ENCODE measurements at places on chromosomes 2 and 18. TPM values are rescaled to one million over a fixed set of nuclear protein-coding genes. Genes with fewer than 3 reads are reported as not detected.

DNA sequence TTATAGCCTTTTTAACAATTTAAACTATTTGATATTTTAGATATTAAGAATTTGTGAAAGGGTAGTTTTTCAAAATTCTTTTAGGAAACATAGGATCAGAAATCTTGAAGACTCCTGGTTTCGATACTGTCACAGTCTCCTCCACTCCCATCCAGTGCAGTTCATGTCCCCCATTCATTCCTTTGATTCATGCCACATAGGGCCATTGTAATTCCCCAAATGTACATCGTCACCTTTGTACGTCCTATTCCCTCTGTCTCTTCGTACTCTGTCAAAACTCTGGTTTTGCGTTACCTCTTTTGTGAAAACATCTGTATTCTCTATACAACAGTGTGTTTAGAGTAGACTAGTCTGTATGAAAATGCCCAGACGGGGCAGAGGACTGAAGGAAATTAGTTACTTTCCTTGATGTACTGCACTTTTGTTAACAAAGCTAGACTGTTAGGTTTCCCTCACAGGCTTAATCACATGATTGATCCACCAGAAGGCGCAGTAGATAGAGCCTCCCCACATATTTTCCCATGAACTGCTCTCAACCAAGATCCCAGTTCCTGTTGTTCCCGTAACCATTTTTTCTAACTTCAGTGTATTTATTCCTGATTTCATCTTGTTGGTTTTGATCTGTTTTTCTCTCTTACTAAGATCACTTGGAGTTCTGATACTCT lies 2.5 kb downstream of the MRPL35 start:
- no peak for DNase-seq

- no peak for DNase-seq
These were observed 891 bp upstream of the FTCDNL1 start for GRCh38 chr2:199851883-199852282.

GRCh38 chr18:13437034-13437433 lies 218.5 kb downstream of the LDLRAD4 start:
- no peak for DNase-seq

GRCh38 chr18:33694593-33694992 lies 116.6 kb downstream of the ASXL3 start:
- no peak for DNase-seq

TNFAIP6 gene
- total RNA-seq, result 0.33 TPM

DCDC2C gene
- total RNA-seq, result 1.5 TPM

FAM110C gene
- 14.2 TPM for total RNA-seq
